ENCODE measurements at places on chromosomes 7 and 10.

- DNase-seq, result no peak
Observed at GRCh38 chr10:71844084-71844483, 7.0 kb downstream of the PSAP start.

DNA sequence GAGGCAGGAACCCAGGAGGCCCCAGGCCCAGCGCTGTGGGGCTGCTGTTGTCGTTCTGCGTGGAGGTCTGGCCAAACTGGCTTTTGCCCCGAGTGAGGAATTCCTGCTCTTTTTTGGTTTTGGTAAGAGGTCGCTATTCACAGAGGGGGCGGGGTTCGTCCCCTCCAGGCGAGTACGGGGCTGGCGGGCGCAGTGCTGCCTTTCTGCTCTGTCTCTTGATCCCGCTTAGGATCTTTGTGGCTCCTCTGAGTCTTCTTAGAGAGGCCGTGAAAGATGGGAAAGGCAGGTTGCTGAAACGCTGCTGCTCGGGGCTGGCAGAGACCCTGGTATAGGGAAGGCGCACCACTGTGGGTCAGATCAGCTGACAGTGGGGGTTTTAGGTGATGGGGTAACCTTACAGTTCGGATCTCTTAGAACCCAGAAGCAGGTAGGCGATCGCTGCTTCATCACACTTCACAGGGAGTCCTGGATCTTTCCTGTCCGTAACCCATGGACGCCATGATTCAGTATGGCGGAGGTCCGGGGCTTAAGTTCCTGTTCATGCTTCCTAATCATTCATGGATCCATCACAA lies 136.7 kb downstream of the KIF20B start:
- DNase-seq, result peak; percentile 1

- DNase-seq, result no peak
Observed at GRCh38 chr10:3735175-3735574, 49.8 kb downstream of the KLF6 start.

DNA sequence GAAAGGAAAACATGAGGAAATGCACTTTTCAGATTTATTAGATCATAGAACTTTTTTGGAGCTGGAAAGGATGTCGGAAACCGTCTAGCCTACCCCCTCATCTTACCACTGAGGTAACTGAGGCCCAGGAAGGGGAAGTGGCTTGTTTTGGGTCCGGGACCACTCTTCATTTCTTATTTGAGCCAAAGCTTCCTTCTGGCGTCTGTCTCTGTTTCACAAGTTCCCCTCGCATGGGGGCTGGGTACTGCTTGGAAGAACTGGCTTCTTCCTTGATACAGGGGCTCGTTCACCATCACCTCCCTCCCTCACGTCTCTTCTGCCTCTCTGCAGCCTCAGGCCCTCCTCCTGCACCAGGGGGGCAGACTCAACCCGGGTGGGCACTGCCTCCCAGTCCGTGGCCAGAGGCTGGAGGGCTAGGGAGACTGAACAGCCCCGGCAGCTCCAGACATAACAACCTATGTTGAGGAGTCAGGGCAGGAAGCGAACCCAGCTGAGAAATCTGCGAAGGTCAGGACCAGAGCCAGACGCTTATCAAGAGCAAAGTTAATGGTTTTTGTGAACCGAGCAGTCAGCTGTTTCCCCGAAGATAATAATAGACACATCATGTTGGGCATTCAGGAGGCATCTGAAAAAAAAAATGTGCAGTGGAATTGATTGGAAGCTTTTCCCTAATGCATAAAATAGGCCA lies 12.9 kb downstream of the HTRA1 start:
- DNase-seq, result no peak

- no peak for DNase-seq
Observed at GRCh38 chr10:90447831-90448230, 410.0 kb downstream of the HTR7 start.

DNA sequence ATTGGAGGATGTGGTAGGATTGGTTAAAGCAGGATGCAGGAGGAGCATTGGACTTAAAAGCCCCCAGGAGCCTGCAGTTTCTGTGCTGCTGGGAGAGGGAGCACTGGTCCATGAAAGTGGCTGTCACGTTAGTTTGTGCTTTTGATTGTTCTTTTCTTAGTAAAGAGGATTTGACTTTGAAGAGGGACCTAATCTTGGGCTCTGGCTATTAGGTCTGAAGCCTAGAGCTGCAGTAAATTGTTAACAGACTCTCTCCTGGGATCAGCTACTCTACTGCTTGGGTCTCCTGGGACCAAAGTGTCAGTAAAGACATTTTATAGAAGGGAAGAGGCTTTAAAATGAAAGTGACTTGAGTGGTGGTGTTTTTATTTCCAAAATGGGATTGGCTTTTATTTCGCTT lies 3.7 kb downstream of the ZFYVE27 start:
- no peak for DNase-seq

DNA sequence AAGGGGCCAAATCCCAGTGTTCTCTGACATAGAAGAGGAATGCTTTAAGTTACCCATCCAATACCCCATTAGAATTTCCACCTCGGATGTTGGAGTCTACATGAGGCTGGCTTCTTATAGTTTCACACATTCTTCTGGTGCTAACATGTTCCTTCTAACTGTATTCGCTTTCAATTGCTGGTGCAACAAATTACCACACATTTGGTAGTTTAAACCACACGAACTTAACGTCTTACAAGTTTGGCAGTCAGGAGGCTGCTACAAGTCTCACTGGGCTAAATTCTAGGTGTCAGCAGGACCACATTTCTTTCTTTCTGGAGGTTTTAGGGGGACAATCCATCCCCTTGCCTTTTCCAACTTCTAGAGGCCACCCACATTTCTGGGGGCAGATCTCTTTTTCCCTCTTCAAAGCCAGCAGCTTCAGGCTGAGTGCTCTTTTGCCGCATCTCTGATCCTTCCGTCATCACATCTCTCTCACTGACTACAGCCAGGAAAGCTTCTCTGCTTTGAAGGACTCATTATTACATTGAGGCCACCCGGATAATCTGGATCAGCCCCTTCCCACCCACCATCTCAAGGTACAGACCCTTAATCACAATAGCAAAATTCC lies 5.1 kb upstream of the MACC1 start:
- no peak for DNase-seq

- DNase-seq, result no peak
Observed at GRCh38 chr10:28963539-28964221, 286.4 kb downstream of the BAMBI start.

DNA sequence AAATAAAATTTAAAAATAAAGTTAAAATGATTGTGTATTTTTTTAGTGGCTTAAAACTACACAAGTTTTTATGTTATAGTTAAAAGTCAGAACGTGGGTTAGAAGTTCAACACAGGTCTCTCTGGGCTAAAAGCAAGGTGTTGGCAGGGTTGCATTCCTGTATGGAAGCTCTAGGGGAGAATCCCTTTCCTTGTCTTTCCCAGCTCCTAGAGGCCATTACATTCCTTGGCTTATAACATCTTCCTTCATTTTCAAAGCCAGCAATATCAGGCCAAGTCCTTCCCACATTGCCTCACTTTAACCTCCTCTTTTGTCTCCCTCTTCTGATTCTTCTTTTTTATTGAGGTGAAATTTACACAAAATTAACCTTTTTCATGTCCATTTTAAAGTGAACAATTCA lies 52.4 kb upstream of the EEPD1 start:
- DNase-seq, result no peak
